Iris pigment epithelial cell (primary cell): ENCODE measurements at places on chromosomes 4 and X.

GRCh38 chrX:3143043-3143799, 102.0 kb downstream of the ARSF start:
- DNase-seq: no peak

DNA sequence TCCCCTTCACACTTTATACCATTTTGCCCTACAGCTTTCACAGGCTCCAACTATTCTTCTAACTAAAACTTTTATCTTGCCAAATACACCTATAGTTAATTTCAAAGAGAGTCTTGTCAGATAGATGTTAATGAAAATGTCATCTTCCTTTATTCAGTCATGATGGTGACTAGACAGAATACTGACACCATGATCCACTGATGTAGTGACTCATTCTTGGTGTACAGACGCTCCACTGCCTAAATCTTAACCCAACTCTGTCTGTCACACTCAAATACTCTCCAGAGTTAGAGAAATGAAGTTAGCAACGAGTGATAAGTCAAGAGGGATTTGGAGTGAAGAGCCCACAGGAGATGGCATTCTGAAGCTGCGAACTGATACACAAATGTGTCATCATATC, 32.1 kb upstream of the HDAC8 start:
- no peak for DNase-seq

DNA sequence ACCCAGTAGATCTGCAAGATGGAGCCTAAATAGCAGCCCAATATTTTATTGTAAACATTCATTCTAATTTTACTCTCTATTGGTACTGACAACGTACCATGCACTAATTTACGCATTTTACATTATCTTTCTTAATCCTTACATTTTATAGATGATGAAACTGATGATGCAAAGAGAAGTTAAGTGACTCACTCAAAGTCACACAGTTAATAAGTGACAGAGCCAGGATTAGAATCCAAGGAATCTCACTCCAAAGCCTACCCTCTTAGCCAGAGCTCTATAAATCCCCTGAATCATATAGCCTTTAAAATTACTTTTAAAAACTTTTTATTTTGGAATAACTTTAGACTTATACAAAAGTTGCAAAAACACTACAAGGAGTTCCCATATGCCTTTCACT, 37.6 kb downstream of the PHKA1 start:
- DNase-seq: no peak

- no peak for DNase-seq
Measured at GRCh38 chr4:138656990-138657389, 358.6 kb upstream of the NOCT start.

DNA sequence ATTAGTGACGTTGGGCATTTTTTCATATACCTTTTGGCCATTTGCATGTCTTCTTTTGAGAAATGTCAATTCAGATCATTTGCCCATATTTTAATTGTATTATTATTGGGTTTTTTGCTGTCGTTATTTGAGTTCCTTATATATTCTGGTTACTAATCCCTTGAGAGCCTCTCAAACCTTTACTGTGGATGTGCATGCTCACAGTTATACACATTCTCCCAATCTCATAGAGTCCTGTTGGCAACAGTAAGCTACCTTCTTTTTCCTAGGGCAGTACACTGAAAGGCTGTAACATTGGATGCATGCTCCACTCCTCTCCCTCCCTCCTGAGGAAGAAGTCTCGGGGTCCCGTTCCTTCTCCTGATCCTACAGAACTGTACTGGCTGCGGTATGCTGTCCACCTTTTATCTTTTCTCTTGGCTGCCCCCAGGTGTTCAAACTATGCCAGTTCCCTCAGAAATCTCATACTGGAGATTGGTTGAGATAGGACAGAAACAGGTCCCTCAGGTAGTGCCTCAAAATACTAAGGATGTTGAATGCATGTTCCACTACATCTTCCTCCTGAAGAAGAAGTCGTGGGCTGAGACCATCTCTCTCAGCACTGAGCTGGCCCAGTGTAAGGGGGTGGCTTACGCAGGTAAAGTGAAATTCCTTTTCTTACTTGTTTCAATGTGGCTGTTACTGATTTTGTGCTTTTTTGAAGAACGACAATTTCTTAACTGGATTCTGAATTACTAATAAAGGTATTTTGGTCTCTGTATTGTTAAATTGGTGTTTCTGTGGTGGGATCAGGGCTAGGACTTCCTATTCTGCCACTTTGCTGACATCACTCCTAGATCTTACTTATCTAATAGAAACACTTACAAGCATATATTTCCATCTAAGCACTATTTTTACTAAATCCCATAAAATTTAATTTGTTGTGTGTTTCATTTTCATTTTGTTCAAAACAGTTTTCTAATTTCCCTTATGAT, 145.4 kb upstream of the HUWE1 start:
- peak; percentile 20 for DNase-seq

- no peak for DNase-seq
Measured at GRCh38 chr4:186494496-186494895, 60.9 kb downstream of the MTNR1A start.

DNA sequence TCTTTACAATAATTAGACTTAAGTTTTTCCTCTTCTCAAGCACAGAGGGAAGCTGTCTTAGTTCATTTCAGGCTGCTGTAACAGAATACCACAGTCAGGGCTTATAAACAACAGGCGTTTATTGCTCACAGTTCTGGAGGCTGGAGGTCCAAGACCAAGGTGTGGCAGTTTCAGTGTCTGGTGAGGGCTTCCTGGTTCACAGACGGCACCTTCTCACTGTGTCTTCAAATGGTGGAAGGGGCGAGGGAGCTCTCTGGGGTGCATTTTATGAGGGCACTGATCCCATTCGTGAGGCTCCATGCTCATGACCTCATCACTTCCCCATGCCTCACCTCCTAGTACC, 115.7 kb upstream of the MXRA5 start:
- peak; percentile 30 for DNase-seq

DNA sequence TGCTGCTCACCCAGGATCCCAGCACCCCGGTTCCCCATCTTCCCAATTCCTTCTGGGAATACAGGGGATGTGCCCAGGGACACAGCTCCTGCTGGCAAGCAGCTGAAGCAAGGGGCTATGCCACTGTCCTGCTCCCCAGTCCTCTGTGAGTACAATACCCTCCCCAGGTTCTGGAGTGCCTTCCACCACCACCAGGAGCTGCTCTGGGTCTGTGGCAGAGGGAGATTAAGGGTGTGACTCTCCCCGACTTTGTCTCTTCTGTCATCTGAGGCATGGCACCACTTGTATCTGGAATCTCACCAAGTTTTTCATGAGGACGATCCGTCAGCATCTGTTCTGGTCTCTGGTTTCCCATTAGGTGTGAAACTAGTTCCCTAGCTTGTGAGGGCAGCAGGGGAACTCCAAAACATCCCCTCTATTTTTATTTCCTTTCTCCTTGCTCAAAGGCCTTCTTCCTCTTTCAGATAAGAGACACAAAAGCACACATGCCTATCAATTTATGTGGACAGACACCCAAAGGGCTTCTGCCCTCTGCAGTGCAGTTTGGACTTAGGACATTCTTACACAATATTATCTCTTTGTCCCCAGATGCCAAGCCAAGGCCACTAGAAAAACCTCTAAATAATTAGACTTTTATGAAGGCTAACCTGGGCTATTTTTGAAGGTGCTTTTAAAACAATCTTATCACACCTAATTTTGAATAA, 26.8 kb downstream of the MGST2 start:
- DNase-seq: no peak

DNA sequence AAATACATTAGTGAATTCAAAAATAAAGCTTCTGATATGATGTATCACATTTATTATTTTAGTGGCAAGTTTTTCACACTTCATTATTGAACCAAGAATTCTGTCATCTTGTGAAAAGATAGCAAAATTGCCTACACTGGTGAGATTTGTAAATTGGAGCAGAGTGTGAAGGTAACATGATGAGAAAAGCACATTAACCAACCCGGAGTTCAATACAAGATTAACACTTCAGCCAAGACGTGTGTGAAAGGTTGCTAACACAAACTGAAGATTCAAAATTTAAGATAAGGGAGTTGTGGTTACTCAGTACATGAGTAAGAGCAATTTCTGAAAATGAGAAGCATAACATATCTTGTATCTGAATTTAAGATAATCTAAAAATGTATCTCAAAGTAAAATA, 346.7 kb downstream of the PDHA2 start:
- DNase-seq: no peak

- peak; percentile 95 for DNase-seq
Measured at GRCh38 chr4:118729287-118730286, 44.4 kb downstream of the METTL14 start.

GRCh38 chr4:5812506-5813229, 80.2 kb downstream of the CRMP1 start:
- DNase-seq: peak; percentile 72

GRCh38 chr4:37779896-37780295, 46.6 kb upstream of the PGM2 start:
- no peak for DNase-seq

DNA sequence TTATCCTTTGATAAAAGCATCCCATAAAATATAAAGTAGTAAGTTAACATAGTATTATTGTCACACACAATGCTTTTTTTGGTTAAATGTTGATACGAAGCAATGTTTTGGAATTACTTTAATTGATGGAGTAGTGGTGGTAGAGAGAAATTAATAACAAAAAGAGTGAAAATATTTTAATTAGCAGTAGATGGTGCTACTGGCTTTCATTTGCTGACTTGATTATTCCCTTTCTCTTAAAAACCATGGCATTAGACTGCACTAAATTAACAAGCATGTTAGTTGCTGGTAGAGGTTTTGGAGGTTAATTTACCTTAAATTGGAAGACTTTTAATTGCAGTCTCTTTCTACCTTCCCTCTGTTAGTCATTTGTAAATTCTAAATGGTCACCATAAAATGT, 8.9 kb upstream of the DCK start:
- DNase-seq: no peak

DNA sequence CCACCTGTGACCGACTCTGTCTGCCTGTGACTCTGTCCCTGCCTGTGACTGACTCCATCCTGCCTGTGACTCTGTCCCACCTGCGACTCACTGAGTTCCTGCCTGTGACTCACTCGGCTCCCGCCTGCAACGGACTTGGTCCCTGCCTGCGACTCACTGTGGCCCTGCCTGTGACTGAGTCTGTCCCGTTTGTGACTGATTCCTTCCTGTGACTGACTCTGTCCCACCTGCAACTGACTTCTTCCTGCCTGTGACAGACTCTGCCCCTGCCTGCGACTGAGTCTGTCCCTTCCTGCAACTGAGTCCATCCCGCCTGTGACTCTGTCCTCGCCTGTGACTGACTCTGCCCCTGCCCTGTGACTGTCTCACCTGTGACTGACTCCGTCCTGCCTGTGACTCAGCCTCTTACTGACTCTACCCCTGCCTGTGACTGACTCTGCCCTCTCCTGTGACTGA, 9.6 kb upstream of the UVSSA start:
- no peak for DNase-seq

DNA sequence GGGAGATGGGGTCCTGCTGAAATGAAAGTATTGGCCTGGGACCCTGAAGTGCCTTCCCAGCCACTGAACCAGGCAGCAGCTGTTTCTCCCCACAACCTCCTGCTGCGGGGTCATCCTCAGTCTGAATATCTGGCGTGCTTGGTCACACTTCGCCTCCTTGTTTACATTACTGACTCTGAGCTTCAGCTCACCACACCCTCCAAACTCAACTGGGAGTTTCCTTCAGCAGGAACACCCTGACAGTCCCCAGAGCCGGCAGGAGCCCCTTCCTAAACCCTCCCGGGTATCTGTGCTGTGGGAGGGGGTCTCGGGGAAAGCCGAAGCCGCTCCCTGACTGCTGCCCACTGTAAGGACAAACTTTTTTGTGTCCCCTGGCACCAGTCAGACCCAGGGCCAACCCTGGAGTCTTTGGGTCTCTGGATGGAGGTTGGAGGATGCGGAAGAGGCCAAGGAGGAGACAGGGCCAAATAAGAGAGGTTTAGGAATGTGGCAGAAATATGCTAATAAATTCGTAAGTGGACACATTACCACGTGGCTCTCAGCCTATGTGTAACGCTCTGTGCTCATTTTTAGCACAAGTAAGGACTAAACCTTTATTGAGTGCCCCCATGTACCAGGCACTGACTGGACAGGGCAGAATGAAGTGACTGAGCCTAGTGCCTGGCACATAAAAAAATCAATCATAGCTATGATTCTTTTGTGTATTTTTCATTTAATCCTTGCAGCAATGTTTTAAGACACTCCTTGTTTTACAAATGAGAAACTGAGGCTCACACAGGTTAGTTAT, 20.7 kb downstream of the FHDC1 start:
- peak; percentile 87 for DNase-seq

DNA sequence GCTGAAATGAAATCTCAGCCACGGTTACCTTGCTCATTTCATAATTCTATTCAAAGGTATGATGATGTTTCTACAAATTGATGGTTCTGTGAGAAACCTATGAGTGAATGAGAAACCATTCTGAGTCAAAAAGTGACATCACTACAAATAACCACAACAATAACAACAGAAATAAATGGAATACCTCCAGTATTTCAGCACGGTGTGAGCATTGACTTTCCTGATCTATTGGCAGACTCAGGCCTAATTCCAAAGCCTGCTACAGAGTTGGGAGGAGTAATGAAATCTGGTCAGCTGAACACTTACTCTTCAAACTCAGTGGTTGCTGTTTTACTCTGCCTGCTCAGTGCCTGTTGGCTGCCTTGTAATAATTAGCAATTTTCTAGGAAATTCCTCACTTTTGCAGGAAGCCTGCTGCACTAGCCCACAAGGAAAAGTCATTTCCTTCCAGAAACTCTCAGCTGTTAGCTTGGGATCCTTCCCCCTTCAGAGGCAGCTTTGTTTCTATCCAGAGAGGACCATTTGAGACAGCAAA, 18.8 kb upstream of the SYNPO2 start:
- DNase-seq: peak; percentile 59

GRCh38 chr4:80806472-80806871, 224.0 kb upstream of the BMP3 start:
- DNase-seq: no peak

- DNase-seq: no peak
Measured at GRCh38 chr4:111718763-111719559, 426.3 kb upstream of the FAM241A start.

- DNase-seq: peak; percentile 75
Measured at GRCh38 chr4:48315728-48316630, 25.4 kb upstream of the SLAIN2 start.

- DNase-seq: peak; percentile 83
Measured at GRCh38 chrX:53281321-53281822, at the start of gene IQSEC2. TSS of gene IQSEC2 (minus strand) at chrX:53281584.

DNA sequence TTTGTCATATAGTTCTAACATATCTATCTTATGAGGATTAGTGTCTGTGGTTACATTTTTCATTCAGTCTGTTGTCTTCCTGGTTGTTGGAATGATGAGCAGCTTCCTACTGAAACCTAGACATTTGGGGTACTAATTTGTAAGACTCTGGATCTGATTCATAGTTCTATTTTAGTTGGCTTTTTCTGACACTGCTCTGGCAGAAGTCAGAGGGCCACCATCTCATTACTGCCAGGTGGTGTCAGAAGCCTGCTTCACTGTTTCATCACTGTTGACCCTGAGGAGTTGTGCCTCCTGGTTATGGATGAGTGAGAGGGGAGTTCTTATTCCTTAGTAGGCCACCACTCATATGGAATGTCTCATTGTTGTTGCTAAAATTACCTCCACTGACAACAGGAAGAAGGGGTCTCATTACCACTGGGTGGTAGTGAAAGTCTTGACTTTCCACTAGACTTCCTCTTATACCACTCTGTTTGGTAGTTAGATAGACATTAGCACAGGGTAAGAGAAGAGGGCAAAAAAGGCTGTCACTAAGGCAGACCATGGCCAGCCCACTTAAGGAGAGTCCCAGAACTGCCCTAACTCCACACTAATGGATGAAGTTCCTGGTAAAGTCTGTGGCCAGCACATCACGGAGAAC, 395.2 kb downstream of the SPOCK3 start:
- DNase-seq: no peak

- DNase-seq: no peak
Measured at GRCh38 chrX:118548841-118549240, 53.2 kb downstream of the DOCK11 start.

- peak; percentile 46 for DNase-seq
Measured at GRCh38 chrX:75181721-75182120, 25.6 kb upstream of the ABCB7 start.
